Transverse colon (tissue), 4 donors: ENCODE measurements at places on chromosomes 3 and 15. TPM values are rescaled to one million over a fixed set of nuclear protein-coding genes. Genes with fewer than 3 reads are reported as not detected.
A peak's percentile ranks its signal among the peaks of the same experiment; 100 is the strongest.

Gene SLCO3A1
- total RNA-seq, result 4.8 TPM

DNA sequence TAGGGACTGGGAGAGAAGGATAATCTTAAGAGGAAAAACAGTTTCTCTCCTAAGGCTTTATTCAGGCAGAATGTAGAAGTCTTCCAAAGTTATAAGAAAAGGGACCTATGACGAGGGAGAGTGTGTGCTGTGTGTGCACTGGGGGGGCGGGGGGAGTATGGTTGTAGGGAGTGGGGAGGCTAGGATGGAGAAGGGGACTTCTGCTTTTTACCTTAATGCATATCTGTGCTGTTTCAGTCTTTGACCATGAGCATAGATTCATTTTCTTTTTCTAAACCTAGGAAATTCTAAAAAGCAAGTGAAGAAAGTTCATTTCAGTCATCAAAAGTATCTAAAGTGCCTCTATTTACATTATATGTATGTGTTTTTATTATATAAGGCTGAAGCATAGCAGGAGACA is 52.6 kb upstream of the RASA2 start:
- peaks cover 4% of the 10 kb centered on the region for H3K4me1 ChIP-seq
- no peak overlapping the region for H3K4me3 ChIP-seq
- H3K36me3 ChIP-seq, result no peaks in the 10 kb centered on the region
- H3K27ac ChIP-seq, result peak overlapping the region; percentile 71
- no peak for DNase-seq
- H3K27me3 ChIP-seq, result no peaks in the 10 kb centered on the region

DNA sequence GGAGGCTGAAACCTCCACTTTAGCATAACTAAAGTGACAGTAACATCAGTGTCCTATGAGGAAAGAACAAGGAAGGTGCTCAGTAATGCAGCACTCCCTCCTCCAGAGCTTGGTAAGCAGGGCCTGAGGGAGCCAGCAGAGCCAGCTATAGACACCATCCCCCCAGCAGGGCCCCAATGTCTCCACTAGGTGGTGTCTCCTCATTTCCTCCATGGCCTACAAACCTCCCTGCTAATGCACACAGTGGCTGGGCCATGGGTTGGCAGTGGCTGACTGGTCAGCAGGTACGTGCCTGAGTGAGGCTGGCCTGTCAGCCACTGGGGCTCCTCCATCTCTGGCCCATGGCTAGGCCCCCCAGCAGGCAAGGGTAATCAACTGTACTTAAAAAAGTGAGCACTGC is 13.6 kb downstream of the MRPS25 start:
- DNase-seq, result peak; percentile 37
- H3K4me3 ChIP-seq, result no peak overlapping the region
- H3K27ac ChIP-seq, result no peak overlapping the region
- H3K4me1 ChIP-seq, result no peaks in the 10 kb centered on the region

GRCh38 chr3:122415104-122415744 is 638 bp downstream of the WDR5B start:
- peak; percentile 54 for DNase-seq
- no peaks in the 10 kb centered on the region for H3K36me3 ChIP-seq
- H3K27ac ChIP-seq, result peak overlapping the region; percentile 86
- H3K27me3 ChIP-seq, result no peaks in the 10 kb centered on the region

Gene WDR72
- not detected for total RNA-seq

Gene C3orf33
- not detected for total RNA-seq

Gene ZNF660
- 2.2 TPM for total RNA-seq

Gene MEX3B
- 1.7 TPM for total RNA-seq

Gene TMC3
- total RNA-seq, result not detected

Gene CRABP1
- 2.7 TPM for total RNA-seq

GRCh38 chr3:146148468-146148931 is 12.5 kb downstream of the PLOD2 start:
- H3K27me3 ChIP-seq, result no peaks in the 10 kb centered on the region
- no peak overlapping the region for H3K4me3 ChIP-seq
- H3K4me1 ChIP-seq, result peaks cover 9% of the 10 kb centered on the region
- H3K36me3 ChIP-seq, result no peaks in the 10 kb centered on the region

Gene EID1
- total RNA-seq, result 105 TPM

- H3K4me1 ChIP-seq, result no peaks in the 10 kb centered on the region
- no peaks in the 10 kb centered on the region for H3K27me3 ChIP-seq
- peak overlapping the region; percentile 62 for H3K27ac ChIP-seq
- H3K4me3 ChIP-seq, result no peak overlapping the region
These were observed 26.0 kb downstream of the SORD start for GRCh38 chr15:45048794-45049631.

- no peak for DNase-seq
- no peak overlapping the region for H3K27ac ChIP-seq
- H3K4me3 ChIP-seq, result no peak overlapping the region
- H3K4me1 ChIP-seq, result no peaks in the 10 kb centered on the region
- H3K27me3 ChIP-seq, result no peaks in the 10 kb centered on the region
- H3K36me3 ChIP-seq, result no peaks in the 10 kb centered on the region
These were observed 358.2 kb downstream of the SQOR start for GRCh38 chr15:45993072-45993471.

Gene PTH1R
- 2.5 TPM for total RNA-seq

DNA sequence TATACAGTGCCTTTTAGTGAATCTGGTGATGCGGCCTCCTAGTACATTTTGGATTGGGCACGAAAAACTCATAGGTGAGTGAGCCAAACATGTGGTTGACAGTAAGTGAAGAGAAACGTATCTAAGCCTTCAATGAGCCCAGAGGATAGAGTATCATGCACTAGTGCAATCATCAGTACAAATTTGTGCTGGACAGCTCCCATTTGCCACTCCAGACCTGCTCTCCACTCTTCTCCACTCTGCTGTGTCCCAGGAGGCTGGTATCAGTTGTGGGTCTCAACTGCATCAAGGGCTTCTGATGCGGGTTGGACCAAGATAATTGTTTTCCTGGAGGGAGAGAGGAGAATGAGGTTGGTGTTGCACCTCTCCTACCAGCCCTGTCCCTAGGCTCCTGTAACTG is 9.1 kb upstream of the RASGRF1 start:
- no peak for DNase-seq
- H3K4me1 ChIP-seq, result no peaks in the 10 kb centered on the region
- H3K27me3 ChIP-seq, result peaks cover 46% of the 10 kb centered on the region

DNA sequence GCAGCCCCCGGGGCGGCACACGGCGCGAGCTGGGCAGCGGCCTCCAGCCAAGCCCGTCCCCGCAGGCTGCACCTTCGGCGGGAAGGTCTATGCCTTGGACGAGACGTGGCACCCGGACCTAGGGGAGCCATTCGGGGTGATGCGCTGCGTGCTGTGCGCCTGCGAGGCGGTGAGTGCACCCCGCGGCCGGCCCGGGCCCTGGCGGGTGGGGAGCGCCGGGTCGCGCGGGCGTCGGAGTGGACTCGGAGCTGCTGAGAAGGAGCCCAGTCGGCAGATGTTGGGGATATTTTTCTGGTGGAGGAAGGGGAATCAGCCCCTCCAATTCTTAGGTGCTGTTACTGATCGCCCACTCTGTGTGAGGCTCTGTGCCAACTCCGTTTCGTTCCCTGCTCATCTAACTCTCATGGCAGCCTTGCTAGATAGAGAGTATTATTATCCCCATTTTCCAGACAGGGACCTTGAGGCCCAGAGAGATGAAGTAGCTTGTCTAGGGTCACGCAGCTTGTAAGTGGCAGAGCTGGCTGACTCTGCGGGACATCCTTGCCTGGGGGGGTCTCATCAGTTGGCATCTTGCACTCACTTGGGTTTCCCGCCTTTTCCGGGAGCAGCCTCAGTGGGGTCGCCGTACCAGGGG is 890 bp downstream of the CHRD start:
- H3K36me3 ChIP-seq, result no peaks in the 10 kb centered on the region
- peak overlapping the region; percentile 36 for H3K27ac ChIP-seq
- H3K4me3 ChIP-seq, result peak overlapping the region; percentile 42
- H3K27me3 ChIP-seq, result peaks cover 61% of the 10 kb centered on the region

DNA sequence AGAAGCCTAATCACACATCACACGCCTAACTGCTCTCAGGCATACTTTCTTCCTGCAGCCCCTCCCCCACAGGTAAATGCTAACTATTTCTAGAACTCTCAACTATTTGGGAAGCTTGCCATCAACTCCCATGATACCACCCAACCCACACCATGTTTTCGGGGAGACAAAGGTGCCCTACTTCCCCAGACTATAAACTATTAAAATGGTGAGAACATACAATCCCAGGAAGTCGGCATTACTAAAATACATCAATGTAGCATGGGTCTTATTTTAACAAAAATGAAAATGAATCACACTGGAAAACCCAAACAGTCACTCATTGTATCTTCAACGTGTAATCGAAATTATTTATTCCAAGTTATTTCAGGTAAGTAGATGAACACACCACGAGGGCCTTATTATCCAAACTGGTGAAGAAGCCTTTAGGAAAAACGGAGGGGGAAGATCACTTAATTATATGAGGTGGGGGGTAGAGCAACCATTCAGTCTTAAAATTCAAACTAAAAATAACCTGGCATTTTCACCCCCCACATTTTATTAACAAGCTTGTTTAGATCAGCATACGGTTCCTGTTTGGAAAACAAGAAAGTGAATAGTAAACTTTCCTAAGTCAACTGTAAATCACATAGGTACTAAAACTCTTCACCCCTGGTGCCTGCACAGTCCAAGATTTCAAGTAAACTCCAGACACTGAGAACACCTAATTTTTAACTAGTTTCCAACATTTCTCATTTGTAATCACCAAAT is 1.9 kb downstream of the TBL1XR1 start:
- peaks cover 61% of the 10 kb centered on the region for H3K4me1 ChIP-seq
- DNase-seq, result peak; percentile 40
- peak overlapping the region; percentile 100 for H3K27ac ChIP-seq
- no peaks in the 10 kb centered on the region for H3K27me3 ChIP-seq
- H3K36me3 ChIP-seq, result no peaks in the 10 kb centered on the region

GRCh38 chr15:29063646-29064045 is 177.9 kb downstream of the APBA2 start:
- H3K27me3 ChIP-seq, result no peaks in the 10 kb centered on the region
- H3K4me3 ChIP-seq, result no peak overlapping the region
- H3K4me1 ChIP-seq, result no peaks in the 10 kb centered on the region
- DNase-seq, result no peak
- H3K27ac ChIP-seq, result no peak overlapping the region
- no peaks in the 10 kb centered on the region for H3K36me3 ChIP-seq

GRCh38 chr3:192365571-192365970 is 361.8 kb downstream of the FGF12 start:
- H3K4me3 ChIP-seq, result no peak overlapping the region
- no peaks in the 10 kb centered on the region for H3K27me3 ChIP-seq
- no peaks in the 10 kb centered on the region for H3K4me1 ChIP-seq
- no peak overlapping the region for H3K27ac ChIP-seq

DNA sequence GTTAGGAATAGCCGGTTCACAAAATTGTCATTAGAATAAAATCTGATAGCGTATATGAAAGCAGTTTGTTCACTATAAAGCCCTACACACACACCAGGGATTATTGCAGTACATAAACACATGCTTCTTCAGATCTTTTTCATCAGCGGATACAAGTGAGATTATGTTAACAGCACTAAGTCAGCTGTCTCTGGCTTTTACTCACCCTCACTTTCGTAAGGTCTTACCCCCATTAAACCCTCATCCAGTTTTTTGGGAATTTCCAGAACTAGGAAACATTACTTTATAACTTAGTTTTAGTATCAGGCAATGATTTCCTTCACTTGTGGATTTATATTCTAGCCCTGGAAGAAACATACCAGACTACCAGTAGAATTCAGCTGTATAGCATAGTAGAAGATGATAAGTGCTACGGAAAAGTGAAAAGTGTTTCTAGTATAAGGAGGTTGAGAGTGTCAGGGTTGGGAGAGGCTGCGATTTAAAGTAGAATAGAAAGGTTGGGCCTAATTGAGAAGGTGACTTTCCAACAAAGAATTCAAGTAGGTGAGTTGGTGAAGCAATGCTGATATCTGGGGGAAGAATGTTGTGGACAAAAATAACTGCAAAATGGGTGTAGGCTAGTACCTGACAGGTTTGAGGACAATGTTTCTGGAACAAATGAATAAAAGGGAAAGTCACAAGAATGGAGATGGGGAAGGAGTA is 22.7 kb downstream of the TMEM207 start:
- H3K27ac ChIP-seq, result no peak overlapping the region
- H3K4me3 ChIP-seq, result no peak overlapping the region
- H3K27me3 ChIP-seq, result no peaks in the 10 kb centered on the region
- H3K36me3 ChIP-seq, result no peaks in the 10 kb centered on the region

GRCh38 chr15:72796515-72797337 is 13.2 kb upstream of the ADPGK start:
- H3K4me3 ChIP-seq, result peak overlapping the region; percentile 26
- H3K36me3 ChIP-seq, result no peaks in the 10 kb centered on the region
- no peaks in the 10 kb centered on the region for H3K27me3 ChIP-seq
- peak overlapping the region; percentile 33 for H3K27ac ChIP-seq

- no peaks in the 10 kb centered on the region for H3K27me3 ChIP-seq
- no peak overlapping the region for H3K4me3 ChIP-seq
- H3K27ac ChIP-seq, result no peak overlapping the region
These were observed 50.7 kb downstream of the TIGIT start for GRCh38 chr3:114344492-114344891.

DNA sequence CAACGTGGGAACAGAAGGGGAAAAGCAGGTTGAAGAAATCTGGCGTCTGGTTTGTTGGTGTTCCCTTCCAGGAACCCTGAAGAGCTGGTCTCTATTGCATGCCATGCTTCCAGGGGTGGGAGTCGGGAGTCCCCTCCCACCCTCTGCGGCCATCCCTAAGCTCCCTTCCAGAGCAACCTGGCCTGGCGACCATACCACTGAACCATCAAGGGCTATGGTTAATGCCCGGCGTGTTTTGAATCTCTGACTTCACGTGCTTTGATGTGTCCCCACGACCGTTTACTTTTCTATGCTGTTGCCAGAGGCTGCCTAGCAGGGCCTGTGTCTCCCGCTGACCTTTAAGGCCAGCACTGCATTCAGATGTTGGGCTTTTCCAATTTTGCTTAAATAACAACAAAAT is 696 bp upstream of the SNRK start:
- DNase-seq, result no peak
- peak overlapping the region; percentile 81 for H3K27ac ChIP-seq
- H3K36me3 ChIP-seq, result no peaks in the 10 kb centered on the region
- peaks cover 34% of the 10 kb centered on the region for H3K4me1 ChIP-seq

GRCh38 chr15:81157195-81157938 is 23.3 kb downstream of the CFAP161 start:
- no peak overlapping the region for H3K4me3 ChIP-seq
- H3K36me3 ChIP-seq, result no peaks in the 10 kb centered on the region
- H3K27me3 ChIP-seq, result no peaks in the 10 kb centered on the region
- H3K4me1 ChIP-seq, result peaks cover 3% of the 10 kb centered on the region
- no peak overlapping the region for H3K27ac ChIP-seq

Gene SERINC4
- total RNA-seq, result not detected

- no peak overlapping the region for H3K27ac ChIP-seq
- H3K4me3 ChIP-seq, result no peak overlapping the region
- H3K36me3 ChIP-seq, result no peaks in the 10 kb centered on the region
These were observed 93.5 kb downstream of the ADAMTS17 start for GRCh38 chr15:100248236-100248635.

Gene CTXN2
- not detected for total RNA-seq

GRCh38 chr3:100120012-100120411 is 5.7 kb upstream of the FILIP1L start:
- H3K36me3 ChIP-seq, result no peaks in the 10 kb centered on the region
- H3K27me3 ChIP-seq, result no peaks in the 10 kb centered on the region
- no peak overlapping the region for H3K27ac ChIP-seq
- DNase-seq, result no peak
- H3K4me3 ChIP-seq, result no peak overlapping the region

- no peaks in the 10 kb centered on the region for H3K27me3 ChIP-seq
- no peak overlapping the region for H3K27ac ChIP-seq
- no peak for DNase-seq
- H3K36me3 ChIP-seq, result no peaks in the 10 kb centered on the region
These were observed 12.3 kb upstream of the UBXN7 start for GRCh38 chr3:196444500-196444894.
